CD4-positive, alpha-beta T cell treated with Interleukin-21 for 1 hour (primary cell): ENCODE measurements at places on chromosomes 13 and 19.

- no peak for DNase-seq
Observed at GRCh38 chr13:20340759-20341171, 108.6 kb upstream of the GJB6 start.

GRCh38 chr19:46904114-46905060 lies 43.6 kb downstream of the ARHGAP35 start:
- no peak for DNase-seq

GRCh38 chr19:55579766-55580621 lies 654 bp downstream of the ZNF579 start:
- no peak for DNase-seq

DNA sequence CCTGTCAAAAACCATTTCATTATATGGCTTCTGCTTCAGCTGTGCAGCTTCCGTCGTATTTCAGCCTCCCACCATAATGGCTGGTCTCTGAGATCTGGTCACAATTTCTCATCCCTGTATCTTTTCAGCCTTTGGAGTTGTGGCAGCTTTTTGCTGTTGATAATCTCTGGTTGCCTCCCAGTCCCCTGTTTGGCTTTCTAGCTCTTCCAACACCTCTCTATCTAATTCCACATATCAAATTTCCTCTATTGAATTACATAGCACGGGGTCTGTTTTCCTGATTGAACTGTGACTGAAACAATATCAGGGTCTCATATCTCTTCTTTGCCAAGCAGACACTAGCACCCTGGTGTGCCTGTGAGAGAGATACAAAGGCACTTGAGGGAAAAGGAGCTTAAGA lies 222.1 kb upstream of the OBI1 start:
- DNase-seq: no peak

- no peak for DNase-seq
Observed at GRCh38 chr13:48851707-48852106, 124.0 kb upstream of the FNDC3A start.

DNA sequence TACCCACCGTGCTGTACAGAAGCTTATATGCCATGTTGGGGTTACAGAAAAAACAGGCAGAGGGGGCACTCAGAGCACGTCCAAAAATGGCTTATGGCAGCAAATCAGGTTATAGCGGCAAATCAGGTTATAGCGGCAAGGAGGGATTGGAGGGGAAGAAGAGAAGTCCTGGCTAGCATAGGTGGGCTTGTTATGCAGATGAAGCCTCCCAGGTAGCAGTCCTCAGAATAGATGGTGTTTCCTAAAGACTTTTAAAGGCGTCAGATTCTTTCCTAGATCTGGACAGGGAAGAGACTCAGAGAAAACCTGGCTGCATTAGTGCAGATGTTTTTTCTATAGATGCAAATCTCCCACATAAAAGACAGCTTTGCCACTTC lies 19.8 kb upstream of the PLEKHF1 start:
- DNase-seq: no peak

DNA sequence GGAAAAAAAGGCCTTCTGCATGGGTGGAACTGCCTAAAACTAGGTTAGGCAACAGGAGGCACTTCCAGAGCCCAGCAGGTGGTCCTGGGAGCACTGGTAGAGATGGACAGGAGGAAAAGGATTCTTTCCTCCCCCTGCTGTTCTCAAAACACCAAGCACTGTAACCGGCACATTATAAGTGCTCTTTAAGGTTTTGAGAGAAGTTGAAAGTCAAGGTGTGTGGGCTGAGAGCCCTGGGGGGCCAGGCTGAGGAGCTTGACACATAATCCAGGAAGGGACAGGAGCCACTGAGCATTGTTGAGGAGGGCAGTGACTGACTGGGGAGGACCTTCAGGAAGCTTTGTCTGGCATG lies 32.3 kb downstream of the SPATA13 start:
- DNase-seq: no peak

GRCh38 chr19:46536391-46536790 lies 40.7 kb upstream of the PNMA8B start:
- no peak for DNase-seq

DNA sequence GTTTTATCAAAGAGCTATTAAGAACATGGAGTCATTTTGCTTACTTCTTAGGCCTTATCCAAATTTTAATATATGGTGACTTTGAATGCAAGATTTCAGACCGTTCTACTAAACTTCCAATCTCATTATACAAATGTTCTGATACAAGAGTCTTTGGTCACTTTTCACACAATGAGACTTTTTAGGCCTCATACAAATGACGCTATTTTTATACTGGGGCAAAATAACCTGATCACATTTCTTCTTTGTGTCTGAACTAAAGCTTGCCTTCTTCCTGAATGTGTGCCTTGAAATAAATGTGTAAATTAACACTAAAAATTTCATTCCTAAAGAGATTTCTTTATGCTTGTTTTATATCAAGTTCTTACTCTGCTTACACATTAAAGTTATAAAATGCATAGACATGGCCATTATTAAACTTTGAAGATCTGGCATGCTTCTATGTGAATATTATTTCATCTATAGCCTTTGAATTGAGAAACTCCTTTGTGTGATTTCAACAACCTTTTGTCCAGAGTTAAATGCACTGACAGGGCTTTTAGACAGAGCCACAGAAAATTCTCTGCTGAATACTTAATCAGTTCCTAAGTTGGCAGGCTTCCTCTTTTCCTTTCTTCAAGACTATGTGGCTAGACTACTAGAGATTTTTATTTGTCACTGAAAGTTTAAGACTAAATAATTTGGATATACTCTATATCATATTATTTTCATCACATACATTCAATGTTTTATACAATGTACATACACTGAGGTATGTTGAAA lies 86.1 kb downstream of the EDNRB start:
- DNase-seq: no peak

- no peak for DNase-seq
Observed at GRCh38 chr19:47381121-47381520, 32.0 kb downstream of the DHX34 start.

DNA sequence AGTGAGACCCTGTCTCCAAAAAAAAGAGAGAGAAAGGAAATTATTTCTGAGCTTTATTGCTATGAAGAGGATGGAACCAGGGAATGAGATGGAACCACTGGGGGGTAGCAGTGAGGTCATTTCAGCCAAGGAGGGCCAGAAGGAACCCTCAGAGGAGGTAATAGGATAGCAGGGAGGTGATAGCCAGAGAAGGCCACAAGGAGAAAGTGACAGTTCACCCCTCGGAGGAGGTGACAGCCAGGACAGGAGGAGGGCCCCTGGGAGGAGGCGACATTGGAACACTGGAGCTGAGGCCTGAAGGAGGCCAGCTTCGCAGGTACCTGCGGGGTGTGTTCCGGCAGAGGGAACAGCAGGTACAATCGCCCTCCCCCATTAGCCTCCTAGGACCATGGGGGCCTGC lies 675 bp upstream of the PGPEP1 start:
- peak; percentile 12 for DNase-seq

- DNase-seq: no peak
Observed at GRCh38 chr13:94395860-94396259, 83.6 kb downstream of the DCT start.

- peak; percentile 72 for DNase-seq
Observed at GRCh38 chr19:42184401-42184861, 33.0 kb downstream of the DEDD2 start.

GRCh38 chr13:109547942-109548341 lies 238.4 kb downstream of the IRS2 start:
- DNase-seq: no peak

- DNase-seq: no peak
Observed at GRCh38 chr19:49020342-49020741, 3.5 kb upstream of the LHB start.

GRCh38 chr19:55373993-55374757 lies 2.5 kb upstream of the TMEM190 start:
- DNase-seq: no peak

- no peak for DNase-seq
Observed at GRCh38 chr13:36323951-36324566, 22.1 kb downstream of the SPART start.

DNA sequence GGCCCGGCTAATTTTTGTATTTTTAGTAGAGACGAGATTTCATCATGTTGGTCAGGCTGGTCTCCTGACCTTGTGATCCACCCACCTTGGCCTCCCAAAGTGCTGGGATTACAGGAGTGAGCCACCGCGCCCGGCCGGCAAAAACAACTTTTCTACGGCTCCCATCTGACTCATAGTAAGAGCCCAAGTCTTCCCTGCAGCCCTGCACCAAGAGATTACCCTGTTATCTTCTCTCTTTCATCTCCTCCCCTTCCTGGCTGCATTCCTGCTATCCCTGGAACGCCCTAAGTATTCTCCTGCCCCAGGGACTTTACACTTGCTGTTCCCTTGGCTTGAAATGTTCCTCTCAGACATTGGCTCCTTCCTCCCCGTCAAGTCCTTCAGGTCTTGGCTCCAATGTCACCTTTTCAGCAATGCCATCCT lies 6.6 kb downstream of the AP2S1 start:
- no peak for DNase-seq

- DNase-seq: no peak
Observed at GRCh38 chr19:45815481-45816216, 541 bp upstream of the RSPH6A start.

DNA sequence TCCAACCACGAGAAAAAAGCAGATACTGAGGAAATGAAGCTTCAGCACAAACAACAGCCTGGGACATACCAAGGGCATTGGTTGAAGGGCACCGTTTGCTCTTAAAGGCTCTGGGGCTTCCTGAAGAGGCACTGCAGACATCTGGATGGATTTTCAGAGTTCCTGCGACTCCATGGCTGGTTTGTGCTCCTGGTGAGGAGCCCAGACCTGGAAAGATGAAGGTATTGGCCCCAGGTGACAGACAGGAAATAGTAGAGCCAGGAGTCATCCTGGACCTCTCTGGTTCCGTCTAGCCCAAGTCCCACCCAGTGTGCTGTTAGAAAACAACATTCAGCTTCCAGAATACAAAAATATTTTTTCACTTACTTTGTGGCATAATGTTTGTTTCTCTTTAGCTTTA lies 6.3 kb downstream of the IL17D start:
- DNase-seq: no peak
